ENCODE measurements at places on chromosomes 1 and 21. TPM values are rescaled to one million over a fixed set of nuclear protein-coding genes. Genes with fewer than 3 reads are reported as not detected.

Gene UMODL1
- total RNA-seq = not detected

Gene ELAVL4
- total RNA-seq = not detected

Gene USP25
- 25.0 TPM for total RNA-seq

Gene OR2L5
- total RNA-seq = not detected

Gene GJB4
- total RNA-seq = 5.5 TPM

Gene CFAP141
- not detected for total RNA-seq

Gene SLC6A17
- total RNA-seq = not detected

Gene HNRNPCL2
- not detected for total RNA-seq

Gene TMEM269
- not detected for total RNA-seq

Gene SLC25A34
- total RNA-seq = 0.30 TPM

Gene VANGL2
- total RNA-seq = 3.1 TPM

Gene MRPS6
- total RNA-seq = 34.2 TPM

Gene GUCA2B
- total RNA-seq = not detected

Gene KIF26B
- 0.95 TPM for total RNA-seq

Gene S100A4
- 5.7 TPM for total RNA-seq

Gene TNFRSF8
- total RNA-seq = not detected

Gene PLA2G5
- not detected for total RNA-seq

Gene IL19
- not detected for total RNA-seq

Gene KCNN3
- not detected for total RNA-seq

Gene ANXA9
- total RNA-seq = 0.31 TPM

Gene CHML
- total RNA-seq = 8.0 TPM

Gene GBP7
- not detected for total RNA-seq

Gene SLAMF9
- 2.5 TPM for total RNA-seq

Gene CD244
- total RNA-seq = not detected

Gene KRTAP22-1
- not detected for total RNA-seq

Gene NTMT2
- not detected for total RNA-seq

Gene TEDDM1
- total RNA-seq = not detected

Gene ERICH3
- total RNA-seq = not detected

Gene FCMR
- 3.3 TPM for total RNA-seq

Gene MCOLN2
- 2.0 TPM for total RNA-seq

Gene EFNA3
- 3.2 TPM for total RNA-seq

Gene ERVH48-1
- total RNA-seq = not detected

Gene EDARADD
- total RNA-seq = 4.7 TPM

Gene POLR3C
- total RNA-seq = 28.4 TPM

Gene PAQR6
- 0.30 TPM for total RNA-seq

Gene FCAMR
- not detected for total RNA-seq

Gene FGR
- total RNA-seq = not detected

Gene LCE3D
- total RNA-seq = not detected

Gene ADAMTSL4
- 18.4 TPM for total RNA-seq
